CD4-positive, alpha-beta T cell treated with Interleukin-2 at 100 ng/mL for 4 hours (primary cell): ENCODE measurements at places on chromosomes 5 and 9.

- DNase-seq = peak; percentile 91
Measured at GRCh38 chr5:75236322-75237316, at the start of gene ANKRD31. Gene ANKRD31, minus strand, starts transcription at chr5:75236878. Its CDS starts 192 bp downstream, at chr5:75236686.

- DNase-seq = no peak
Measured at GRCh38 chr9:121773954-121774714, 122.7 kb downstream of the DAB2IP start.

DNA sequence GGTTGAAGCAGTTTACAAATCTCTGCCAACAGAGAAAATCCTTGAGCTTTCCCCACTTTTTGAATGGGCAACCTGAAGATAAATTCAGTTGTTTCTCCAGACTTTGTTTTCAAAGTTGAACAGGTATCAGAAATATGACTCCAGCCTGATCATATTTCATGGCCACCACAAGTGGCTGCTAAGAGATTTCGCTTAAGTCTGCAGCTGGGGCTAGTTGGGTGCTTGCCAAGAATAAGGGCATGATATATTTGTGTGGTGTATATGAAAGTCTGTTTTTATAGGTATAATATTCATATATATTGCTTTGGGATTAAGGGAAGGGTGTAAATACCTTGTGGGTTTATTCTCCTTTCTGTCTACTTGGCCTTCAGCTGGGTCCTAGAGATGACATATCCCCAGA lies 168.4 kb upstream of the GDNF start:
- no peak for DNase-seq

DNA sequence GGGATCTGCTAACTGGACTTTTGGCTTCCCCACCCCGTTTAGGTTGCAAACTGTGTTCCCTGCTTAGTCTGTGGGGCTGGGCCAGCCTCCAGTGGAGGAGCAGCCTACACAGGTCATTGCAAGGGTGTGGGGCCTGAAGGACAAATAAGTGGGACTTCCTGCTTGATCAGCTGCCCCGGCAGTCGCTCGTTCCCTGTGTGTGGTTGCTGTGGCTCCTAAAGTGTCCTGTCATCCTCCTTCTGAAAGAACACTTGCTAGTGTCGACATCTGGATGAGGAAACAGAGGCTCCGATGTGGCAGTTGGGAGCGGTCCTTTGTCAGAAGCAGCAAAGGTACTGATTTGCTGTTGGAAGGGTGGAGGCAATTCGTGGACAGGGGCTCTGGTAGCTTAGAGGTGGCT lies 88.9 kb upstream of the TBCA start:
- DNase-seq = no peak

- no peak for DNase-seq
Measured at GRCh38 chr5:103511554-103511885, 51.1 kb downstream of the NUDT12 start.
